Kidney glomerular epithelial cell (primary cell): ENCODE measurements at places on chromosomes 7 and 10.

GRCh38 chr7:127736511-127736910 lies 84.5 kb downstream of the SND1 start:
- no peak for DNase-seq

GRCh38 chr7:957418-958220 lies 3.1 kb upstream of the ADAP1 start:
- DNase-seq: no peak

DNA sequence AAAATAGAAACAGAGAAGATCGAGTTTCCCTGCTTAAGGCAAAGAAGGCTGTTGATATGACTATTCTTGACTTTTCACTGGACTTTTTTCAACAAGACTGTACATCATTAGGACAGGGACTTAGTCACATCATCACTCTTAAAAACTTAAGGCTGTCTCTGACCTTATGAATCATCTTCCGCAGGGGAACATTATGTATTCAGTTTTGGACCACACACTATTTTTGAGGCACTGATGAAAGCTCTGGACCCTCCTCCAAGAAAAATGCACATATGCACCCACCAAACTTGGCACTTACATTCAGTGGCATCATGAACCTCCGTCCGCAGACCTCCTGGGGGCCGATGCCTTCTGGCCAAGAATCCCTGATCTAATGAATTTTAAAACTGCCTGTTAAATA lies 96.4 kb downstream of the CALD1 start:
- no peak for DNase-seq

DNA sequence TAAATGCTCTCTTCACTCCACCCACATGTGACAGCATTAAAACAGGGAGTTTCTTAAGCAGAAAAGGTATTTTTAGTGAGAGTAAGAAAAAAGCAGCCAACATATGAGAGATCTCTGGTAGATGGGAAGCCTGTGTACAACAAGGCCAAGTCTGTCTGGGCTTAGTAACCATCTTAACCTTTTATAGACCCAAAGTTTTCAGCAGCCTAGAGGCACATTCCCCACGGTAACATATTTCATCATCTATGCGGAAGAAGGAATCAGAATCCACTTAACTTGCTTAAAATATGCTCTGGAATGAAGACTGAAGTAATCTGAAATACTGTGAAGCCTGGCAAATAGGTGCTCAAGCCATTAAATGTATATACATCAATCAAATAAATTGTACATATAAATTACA lies 127.8 kb downstream of the RAPGEF5 start:
- no peak for DNase-seq

GRCh38 chr7:155181768-155182167 lies 111.6 kb downstream of the HTR5A start:
- no peak for DNase-seq

- no peak for DNase-seq
Observed at GRCh38 chr10:7593905-7594304, 72.9 kb downstream of the ITIH5 start.

- DNase-seq: no peak
Observed at GRCh38 chr7:28060371-28060950, 120.1 kb downstream of the JAZF1 start.

DNA sequence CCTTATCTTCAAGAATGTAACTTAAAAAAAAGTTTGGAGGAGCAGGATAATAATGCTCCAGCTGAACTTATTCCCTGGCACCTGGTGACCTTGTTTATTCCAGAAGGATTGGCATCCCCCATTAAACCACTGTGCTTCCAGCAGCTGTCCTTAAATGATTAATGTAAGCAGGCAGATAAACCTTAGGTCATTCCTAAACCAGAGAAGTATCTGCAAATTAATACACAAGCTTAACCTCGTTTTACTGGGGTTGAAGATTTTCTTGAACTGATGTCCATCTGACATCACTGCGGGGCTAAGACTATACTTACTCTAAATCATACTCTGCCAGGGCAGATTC lies 116.1 kb upstream of the PALS2 start:
- no peak for DNase-seq
